A172 (cell line): ENCODE measurements at places on chromosomes 12 and 14. TPM values are rescaled to one million over a fixed set of nuclear protein-coding genes. Genes with fewer than 3 reads are reported as not detected.

The TOMM20L gene
- total RNA-seq, result not detected in 2 replicates

The KIF21A gene
- total RNA-seq, result 20.1 and 22.3 TPM in 2 replicates

The HVCN1 gene
- total RNA-seq, result 0.14 and 0.95 TPM in 2 replicates

DNA sequence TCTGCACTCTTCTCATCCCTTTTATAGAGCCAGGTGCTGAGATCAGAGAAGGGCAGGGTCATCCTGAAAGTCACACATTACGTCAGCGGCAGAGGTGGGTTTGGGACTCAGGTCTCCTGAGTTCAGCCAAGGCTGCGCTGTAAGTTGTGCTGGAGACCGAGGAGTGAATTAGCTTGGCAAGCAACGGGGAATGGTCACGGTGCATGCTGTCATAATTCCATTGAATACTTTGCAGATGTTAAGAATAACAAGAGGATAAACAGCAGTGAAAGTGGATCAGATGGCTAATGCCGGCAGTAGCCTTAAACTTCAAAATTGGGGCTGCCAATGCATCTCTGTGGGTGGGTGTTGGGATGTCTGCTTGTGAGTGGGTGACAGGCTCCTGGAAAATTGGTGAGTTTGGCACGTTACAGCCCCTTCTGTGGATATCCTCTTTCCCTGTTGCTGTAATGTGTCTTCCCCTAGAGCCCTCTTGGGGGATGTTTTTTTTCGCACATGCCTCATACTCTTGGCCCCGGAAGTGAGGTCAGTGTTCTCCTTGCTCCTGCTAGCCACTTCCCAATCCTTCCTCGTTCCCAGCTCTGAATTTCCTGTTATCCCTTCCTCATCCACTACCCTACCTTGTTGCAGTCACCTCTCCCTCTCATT, 287.1 kb upstream of the SRRM4 start:
- DNase-seq, result no peak
